ENCODE measurements at places on chromosomes 1 and 21. TPM values are rescaled to one million over a fixed set of nuclear protein-coding genes. Genes with fewer than 3 reads are reported as not detected.

PKLR gene
- total RNA-seq = under 0.01 TPM

TMEM82 gene
- not detected for total RNA-seq

PTGFRN gene
- 146 TPM for total RNA-seq

GCSAML gene
- not detected for total RNA-seq

TPR gene
- total RNA-seq = 54.0 TPM

C2CD4D gene
- total RNA-seq = 0.20 TPM

ELAPOR1 gene
- total RNA-seq = under 0.01 TPM

SLC16A4 gene
- 0.20 TPM for total RNA-seq

PAQR6 gene
- 0.60 TPM for total RNA-seq

TUT4 gene
- 11.6 TPM for total RNA-seq

LGR6 gene
- not detected for total RNA-seq

SLAMF7 gene
- not detected for total RNA-seq

OR2T35 gene
- not detected for total RNA-seq

TMEM125 gene
- not detected for total RNA-seq

CLCA1 gene
- not detected for total RNA-seq

LCE1A gene
- not detected for total RNA-seq

KDF1 gene
- total RNA-seq = not detected

MAP1LC3C gene
- not detected for total RNA-seq

C1orf185 gene
- total RNA-seq = not detected

RAB3B gene
- 1.2 TPM for total RNA-seq

GABRD gene
- 0.20 TPM for total RNA-seq

DHRS3 gene
- total RNA-seq = 83.5 TPM

RGS5 gene
- 70.6 TPM for total RNA-seq

PDC gene
- total RNA-seq = not detected

SLC6A9 gene
- 0.40 TPM for total RNA-seq

GBP5 gene
- under 0.01 TPM for total RNA-seq
